ENCODE measurements at places on chromosomes 3 and 15.
A peak's percentile ranks its signal among the peaks of the same experiment; 100 is the strongest.

DNA sequence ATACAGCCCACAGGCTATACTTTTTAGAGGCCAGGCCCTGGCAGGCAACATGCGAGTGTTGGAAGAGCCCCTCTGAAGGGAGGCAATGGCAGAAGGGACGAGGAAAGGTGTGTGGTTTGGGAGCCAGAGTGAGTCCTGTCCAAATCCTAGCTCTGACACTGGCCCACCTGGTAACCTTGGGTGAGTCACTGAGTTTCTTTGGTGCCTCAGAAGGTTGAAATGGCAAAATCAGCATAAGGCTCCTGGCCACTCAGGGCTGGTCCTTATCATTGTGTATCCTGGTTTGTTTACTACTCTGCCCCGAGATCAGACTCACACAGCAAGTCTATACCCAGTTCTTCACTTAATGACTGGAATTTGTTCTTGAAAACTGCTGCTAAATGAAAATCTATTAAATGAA lies 71.4 kb upstream of the TLE3 start:
- no peak for DNase-seq

DNA sequence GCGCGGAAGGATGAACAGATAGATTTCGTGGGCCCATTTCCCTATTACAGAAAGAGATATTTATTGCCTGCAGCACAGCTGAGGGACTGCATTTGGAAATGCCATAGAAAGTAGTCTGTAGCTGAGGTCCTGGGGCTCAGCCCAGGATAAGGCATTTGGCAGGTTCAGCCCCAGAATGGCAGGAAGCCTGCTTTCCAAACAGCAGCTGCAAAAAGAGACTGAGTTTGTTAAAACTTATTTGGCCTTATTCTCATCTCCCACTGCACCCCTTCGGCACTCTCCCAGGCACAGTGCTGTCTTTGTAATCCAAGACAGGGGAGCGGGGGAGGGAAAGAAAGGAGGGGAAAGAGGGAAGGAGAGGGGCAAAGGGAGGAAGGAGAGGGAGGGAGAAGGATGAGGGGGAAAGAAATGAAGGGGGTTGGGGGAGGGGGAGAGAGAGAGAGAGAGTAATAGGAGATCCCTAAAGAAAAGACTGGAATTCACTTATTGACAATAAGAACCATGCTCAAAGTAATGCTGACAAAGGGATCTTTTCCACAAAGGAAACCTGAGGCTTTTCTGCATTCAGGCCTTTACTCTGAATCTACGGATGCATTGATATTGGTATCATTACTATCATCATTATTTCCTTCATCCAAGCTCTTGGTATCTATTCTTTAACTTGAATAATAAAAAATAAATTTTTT lies 94.0 kb upstream of the LRRN1 start:
- DNase-seq: no peak

- DNase-seq: no peak
These were observed 1009.8 kb downstream of the TUSC7 start for GRCh38 chr3:117719316-117719926.

DNA sequence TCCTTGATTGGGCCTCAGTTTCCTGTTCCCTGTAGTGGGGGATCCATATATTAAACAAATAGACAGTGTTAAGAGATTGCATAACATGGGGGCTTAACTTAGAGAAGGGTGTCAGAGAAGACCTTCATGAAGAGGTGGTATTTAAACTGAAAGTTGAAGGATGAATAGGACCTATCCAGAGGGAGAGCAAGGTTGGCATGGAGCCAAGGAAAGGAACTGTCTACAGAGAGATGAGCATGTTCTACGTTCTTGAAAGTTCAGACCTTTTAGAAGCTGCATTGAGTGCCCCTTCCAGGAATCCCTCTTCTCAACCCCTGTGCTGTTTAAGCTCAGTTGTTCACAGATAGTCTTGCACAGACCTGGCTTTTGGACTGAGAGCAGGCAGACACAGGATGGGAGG lies 2.4 kb downstream of the HTD2 start:
- no peak for DNase-seq

GRCh38 chr3:194761384-194761783 lies 75.7 kb downstream of the FAM43A start:
- no peak for DNase-seq

- DNase-seq: no peak
These were observed 262.9 kb downstream of the EPHB1 start for GRCh38 chr3:135057996-135058395.

DNA sequence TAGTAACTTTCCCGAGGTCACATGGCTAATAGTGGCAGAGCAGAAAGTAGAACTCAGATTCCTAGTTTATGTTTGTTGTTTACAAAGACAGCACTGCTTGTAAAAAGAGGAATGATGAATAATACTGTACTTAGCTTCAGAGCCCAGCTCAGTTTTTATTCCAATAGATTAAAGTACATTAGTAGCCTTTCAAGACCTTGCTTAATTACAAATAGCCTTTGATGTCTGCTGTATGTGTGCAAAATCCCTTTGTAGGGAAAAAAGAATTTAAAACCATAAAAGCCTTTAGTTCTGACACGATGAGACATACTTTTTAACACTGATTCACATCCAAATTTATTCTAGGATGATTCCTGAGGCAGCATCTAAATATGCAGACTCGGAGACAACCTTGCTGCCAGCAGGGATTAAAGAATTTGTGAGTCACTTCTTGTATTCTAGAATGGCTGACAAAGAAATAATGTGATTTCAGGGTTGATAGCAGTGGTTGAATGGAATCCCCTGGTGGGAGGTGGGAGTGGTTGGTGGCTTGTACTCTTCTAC lies 324.2 kb upstream of the TGFBR2 start:
- no peak for DNase-seq

DNA sequence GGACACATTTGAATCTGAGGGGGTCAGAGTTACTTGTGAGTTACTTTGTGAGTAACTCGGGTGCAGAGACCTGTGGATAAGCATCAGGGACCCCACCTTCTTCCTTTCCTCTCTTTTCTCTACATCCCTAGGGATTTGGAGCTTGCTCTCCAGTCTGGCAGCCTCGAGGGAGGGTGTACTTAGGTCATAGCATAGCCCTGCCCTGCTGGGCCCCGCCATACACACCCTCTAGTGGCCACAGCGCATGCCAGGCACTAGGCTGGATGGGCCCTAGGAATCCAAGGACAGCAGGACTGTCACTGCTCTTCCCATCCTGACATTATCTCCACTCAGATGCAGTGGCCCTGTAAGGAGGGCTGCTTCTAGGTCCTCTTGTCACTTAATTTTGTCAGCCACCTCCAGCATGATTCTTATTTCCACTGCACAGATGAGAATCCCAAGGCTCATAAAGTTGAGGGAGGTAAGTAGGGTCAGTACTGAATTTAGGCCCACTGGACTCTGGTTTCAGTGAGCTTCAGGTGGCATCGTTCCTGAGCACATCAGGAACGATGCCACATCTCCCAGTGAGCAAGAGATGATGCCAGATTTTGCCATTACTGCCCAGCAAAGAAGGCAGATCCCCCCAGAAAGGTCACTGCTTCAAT lies 3.6 kb upstream of the SMAD6 start:
- no peak for DNase-seq

DNA sequence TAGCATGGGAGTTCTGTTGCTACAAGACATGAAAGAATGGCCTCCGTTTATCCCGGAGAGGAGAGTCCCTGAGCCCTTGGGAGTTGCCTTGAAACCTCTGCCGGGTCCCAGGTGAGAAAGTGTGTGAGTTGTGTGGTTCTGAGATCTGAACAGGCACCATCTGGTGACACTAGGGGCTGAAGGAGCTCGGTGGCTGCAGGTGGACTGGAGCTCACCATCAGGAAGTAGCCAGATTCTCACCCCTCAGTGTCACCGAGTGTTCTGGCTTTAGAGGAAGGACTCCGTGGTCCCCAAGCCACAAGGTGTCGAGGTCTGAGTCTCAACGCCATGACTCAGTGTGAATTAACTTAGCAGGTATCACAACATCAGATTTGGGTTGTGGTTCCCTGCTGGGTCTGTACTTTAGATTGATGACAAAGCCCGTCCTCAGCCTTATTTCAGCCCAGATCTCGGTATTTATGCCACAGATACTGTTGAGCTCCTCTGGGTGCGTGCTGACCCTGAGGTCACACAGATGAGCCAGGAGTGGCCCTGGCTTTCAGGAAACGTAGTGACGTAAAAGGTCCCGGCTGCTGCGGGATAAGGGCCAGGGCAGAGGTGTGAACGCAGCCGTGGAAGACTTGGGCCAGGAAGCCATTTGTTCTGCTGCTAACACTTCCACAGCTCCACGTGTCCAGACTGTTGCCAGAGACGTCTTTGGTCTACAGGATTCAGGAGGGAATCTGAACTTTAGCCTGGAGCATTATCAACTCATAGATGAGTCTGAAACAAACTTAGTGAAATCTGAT lies 54.4 kb downstream of the PGPEP1L start:
- DNase-seq: no peak

GRCh38 chr3:118736107-118736506 lies 298.5 kb downstream of the IGSF11 start:
- DNase-seq: no peak

DNA sequence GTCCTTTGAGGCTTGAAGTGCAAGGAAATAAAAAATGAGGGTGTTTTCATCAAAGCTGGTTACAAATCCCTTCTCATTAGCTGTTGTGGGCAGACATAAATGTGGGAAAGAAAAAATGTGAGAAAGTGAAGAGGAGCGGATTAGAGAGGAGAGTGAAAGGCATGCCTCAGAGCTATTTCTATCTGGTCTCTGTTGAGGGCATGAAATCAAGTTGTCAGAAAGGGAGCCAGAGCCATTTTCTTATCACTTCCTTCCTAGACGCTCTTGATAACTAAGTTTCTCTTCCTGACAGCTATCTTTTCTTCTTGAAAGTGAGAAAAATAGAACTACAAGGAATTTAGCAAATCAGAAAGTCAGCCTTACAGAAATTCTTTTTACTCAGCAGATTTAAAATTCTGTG lies 20.8 kb upstream of the CAPN3 start:
- no peak for DNase-seq

GRCh38 chr3:464255-464654 lies 267.7 kb downstream of the CHL1 start:
- DNase-seq: no peak

GRCh38 chr3:144482876-144483275 lies 511.3 kb downstream of the DIPK2A start:
- DNase-seq: no peak

DNA sequence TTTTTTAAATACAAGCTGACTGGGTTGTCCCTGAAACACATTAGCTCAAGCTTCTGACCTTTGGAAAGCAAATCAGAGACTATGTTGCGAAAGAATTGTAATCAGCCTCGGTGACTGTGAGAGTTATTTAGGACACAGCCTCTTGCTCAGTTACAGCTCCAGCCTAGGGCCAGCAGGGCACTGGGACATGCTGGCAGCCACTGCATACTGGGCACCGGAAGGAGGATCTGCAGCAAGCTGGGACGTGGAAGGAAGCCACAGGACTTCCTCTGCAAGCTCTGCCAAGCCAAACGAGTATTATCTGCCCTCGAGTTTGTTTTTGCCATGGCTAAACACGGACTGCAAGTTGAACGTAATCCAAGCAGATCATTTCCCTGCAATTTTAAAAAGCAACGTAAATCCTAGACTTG lies 24.4 kb upstream of the COPG1 start:
- no peak for DNase-seq

DNA sequence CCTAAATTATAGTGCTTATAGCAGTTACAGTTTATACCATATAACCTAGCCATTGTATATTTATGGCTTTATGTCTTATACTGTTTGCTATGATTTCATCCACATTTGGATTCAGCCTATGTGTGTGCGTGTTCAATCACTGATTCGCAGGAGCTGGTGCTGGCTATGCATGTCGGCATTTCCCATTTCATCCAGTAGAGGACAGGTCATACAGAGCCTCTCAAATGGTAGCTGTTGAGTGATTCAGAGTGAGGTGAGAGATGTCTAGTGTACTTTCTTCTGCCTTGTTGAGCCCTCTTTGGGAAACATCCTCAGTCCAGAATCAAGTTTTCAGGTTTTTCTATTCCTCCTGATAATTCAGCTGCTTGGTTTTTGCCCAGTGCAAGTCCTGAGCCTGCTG lies 76.1 kb downstream of the FRMD4B start:
- DNase-seq: no peak

GRCh38 chr3:100407977-100408532 lies 6.7 kb downstream of the LNP1 start:
- DNase-seq: no peak

DNA sequence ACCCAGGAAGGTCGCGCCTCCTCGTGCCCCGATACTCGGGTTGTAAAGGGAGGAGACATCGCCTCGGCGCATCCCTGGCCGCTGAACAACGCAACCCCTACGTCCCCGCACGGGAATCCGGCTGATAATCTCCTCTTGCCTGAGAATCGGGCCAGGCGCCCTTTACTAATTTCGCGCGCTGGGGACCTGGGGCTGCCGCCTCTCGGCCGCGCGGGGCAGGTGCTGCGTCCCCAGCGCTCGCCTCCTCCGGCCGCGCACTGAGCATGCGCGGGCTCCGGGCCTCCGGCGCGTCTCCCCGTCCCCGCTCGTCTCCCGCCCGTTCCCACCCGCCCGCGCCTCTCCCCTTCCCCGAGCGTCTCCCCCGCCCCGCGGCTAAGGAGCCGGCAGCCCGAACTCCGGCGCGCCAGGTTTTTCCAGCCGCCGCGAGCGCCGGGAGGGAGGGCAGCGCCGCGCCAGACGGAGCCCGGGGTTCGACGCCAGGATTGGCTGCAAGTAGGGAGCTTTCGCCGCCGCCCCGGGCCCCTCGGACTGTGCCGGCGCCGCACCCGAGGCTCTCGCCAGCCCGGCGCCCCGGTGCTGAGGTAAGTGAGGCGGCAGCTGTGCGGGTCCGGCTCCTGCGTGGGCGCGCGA lies at the start of gene CNTN4:
Gene CNTN4 (plus strand): TSS at position 469 of the 630 bp plus-strand sequence.
- peak; percentile 88 for DNase-seq

All from right renal pelvis (tissue), 4 donors.